ENCODE measurements at places on chromosomes 13 and 19. TPM values are rescaled to one million over a fixed set of nuclear protein-coding genes. Genes with fewer than 3 reads are reported as not detected.

GRCh38 chr19:17686592-17687024 lies 1.5 kb downstream of the UNC13A start:
- no peak for DNase-seq

DNA sequence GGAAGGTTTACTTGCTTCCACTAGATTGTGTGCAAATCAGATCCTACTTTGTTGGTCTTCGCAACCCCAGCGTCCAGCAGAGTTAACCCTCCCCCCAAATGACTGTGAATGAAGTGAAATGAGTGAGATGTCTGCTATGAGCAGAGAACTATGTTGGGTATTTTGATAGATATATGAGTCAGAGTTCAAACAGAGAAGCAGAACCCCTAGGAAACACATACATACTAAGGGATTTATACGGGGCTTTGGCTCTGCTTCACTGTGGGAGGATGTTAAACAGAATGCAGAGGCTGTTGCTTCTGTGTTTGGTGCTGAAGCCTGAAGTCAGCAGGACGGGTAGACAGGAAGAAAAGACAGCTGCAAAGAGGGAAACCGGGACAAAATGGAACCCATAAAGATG lies 197.0 kb downstream of the MZT1 start:
- no peak for DNase-seq

DNA sequence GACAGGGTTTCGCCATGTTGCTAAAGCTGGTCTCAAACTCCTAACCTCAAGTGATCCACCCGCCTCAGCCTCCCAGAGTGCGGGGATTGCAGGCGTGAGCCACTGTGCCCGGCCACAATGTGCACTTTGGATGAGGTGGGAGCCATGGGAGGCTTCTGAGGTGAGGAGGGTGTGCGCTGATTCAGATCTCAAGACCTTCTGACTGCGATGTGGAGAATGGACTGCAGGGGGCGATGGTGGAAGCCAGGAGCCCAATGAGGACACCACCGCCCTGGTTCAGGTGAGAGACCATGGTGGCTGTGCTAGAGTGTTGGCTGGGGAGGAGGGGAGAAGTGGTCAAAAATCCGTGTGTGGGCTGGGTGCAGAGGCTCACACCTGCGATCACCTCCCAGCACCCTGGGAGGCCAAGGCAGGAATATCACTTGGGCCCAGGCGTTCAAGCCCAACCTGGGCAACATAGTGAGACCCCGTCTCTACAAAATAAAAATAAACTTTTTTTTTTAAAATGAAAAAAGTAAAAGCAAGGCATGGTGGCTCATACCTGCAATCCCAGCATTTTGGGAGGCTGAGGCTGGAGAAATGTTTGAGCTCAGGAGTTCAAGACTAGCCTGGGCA lies 5.6 kb downstream of the INAFM1 start:
- DNase-seq: no peak

SOX1 gene
- total RNA-seq: not detected

CCDC8 gene
- 2.9 TPM for total RNA-seq

All from mesenteric fat pad (tissue), 1 donor.